Tibial nerve (tissue), 4 donors: ENCODE measurements at places on chromosomes 4 and X. TPM values are rescaled to one million over a fixed set of nuclear protein-coding genes. Genes with fewer than 3 reads are reported as not detected.
A peak's percentile ranks its signal among the peaks of the same experiment; 100 is the strongest.

- no peaks in the 10 kb centered on the region for H3K36me3 ChIP-seq
- no peaks in the 10 kb centered on the region for H3K4me1 ChIP-seq
- H3K4me3 ChIP-seq, result no peak overlapping the region
- DNase-seq, result no peak
- H3K27ac ChIP-seq, result peak overlapping the region; percentile 10
- H3K27me3 ChIP-seq, result no peaks in the 10 kb centered on the region
Observed at GRCh38 chr4:107806196-107806595, 18.5 kb upstream of the SGMS2 start.

DNA sequence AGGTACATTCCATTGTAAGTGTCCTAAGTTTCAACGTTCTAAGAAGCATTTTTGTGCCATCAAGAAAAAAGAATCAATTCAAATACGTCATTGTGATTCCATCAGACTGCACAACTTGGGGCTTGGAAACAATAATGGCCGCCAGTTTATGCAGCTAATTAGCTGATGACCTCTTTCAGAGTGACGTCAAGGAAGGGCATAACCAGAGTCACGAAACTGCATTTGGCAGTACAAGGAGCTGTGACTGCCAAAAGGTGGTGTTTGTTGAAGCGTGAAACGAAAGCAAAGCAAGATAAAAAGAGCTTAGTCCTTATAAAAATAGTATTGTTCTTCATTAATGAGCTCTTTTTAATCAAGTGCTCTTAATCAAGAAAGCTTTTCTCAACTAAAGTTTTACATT lies 81.1 kb upstream of the SH3RF1 start:
- H3K27me3 ChIP-seq, result no peaks in the 10 kb centered on the region
- H3K27ac ChIP-seq, result no peak overlapping the region
- H3K4me1 ChIP-seq, result no peaks in the 10 kb centered on the region
- no peak for DNase-seq
- no peak overlapping the region for H3K4me3 ChIP-seq
- H3K36me3 ChIP-seq, result no peaks in the 10 kb centered on the region

GRCh38 chr4:151313306-151314009 lies 11.9 kb downstream of the SH3D19 start:
- no peak for DNase-seq
- no peaks in the 10 kb centered on the region for H3K36me3 ChIP-seq
- no peak overlapping the region for H3K27ac ChIP-seq
- H3K27me3 ChIP-seq, result no peaks in the 10 kb centered on the region

Gene TEX13C
- not detected for total RNA-seq

Gene CITED1
- total RNA-seq, result 0.84 TPM

Gene UGT2A1
- not detected for total RNA-seq

Gene DIPK2B
- 12.3 TPM for total RNA-seq

DNA sequence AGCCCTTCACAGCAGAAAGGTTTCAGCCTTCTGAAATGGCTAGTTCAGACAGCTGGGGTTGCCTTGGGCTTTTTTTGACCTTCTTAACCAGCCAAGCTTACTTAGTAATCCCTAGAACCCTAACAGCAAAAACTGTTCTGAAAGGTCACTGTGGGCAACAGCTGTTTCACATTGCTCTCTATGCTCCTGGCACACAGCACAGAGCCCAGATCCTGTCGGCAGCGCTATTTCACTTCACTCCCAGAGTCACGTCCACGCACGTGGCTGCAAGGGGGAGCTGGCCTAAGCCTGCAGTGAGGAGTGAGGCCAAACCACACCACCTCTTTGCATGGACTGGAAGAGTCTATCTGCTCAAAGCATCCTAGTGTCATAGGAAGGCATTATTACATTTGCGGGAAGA lies 32.0 kb upstream of the STS start:
- H3K4me3 ChIP-seq, result no peak overlapping the region
- no peaks in the 10 kb centered on the region for H3K4me1 ChIP-seq
- no peak overlapping the region for H3K27ac ChIP-seq
- no peaks in the 10 kb centered on the region for H3K36me3 ChIP-seq
- no peak for DNase-seq

- H3K4me3 ChIP-seq, result no peak overlapping the region
- H3K27ac ChIP-seq, result no peak overlapping the region
- H3K36me3 ChIP-seq, result no peaks in the 10 kb centered on the region
- no peak for DNase-seq
- no peaks in the 10 kb centered on the region for H3K4me1 ChIP-seq
- H3K27me3 ChIP-seq, result no peaks in the 10 kb centered on the region
Observed at GRCh38 chr4:31228068-31228467, 507.9 kb downstream of the PCDH7 start.

Gene OTUD4
- 34.8 TPM for total RNA-seq

Gene GDI1
- total RNA-seq, result 179 TPM

GRCh38 chrX:103733017-103733416 lies 22.3 kb downstream of the TMEM31 start:
- no peak overlapping the region for H3K4me3 ChIP-seq
- H3K27me3 ChIP-seq, result no peaks in the 10 kb centered on the region

Gene ETDC
- total RNA-seq, result not detected

DNA sequence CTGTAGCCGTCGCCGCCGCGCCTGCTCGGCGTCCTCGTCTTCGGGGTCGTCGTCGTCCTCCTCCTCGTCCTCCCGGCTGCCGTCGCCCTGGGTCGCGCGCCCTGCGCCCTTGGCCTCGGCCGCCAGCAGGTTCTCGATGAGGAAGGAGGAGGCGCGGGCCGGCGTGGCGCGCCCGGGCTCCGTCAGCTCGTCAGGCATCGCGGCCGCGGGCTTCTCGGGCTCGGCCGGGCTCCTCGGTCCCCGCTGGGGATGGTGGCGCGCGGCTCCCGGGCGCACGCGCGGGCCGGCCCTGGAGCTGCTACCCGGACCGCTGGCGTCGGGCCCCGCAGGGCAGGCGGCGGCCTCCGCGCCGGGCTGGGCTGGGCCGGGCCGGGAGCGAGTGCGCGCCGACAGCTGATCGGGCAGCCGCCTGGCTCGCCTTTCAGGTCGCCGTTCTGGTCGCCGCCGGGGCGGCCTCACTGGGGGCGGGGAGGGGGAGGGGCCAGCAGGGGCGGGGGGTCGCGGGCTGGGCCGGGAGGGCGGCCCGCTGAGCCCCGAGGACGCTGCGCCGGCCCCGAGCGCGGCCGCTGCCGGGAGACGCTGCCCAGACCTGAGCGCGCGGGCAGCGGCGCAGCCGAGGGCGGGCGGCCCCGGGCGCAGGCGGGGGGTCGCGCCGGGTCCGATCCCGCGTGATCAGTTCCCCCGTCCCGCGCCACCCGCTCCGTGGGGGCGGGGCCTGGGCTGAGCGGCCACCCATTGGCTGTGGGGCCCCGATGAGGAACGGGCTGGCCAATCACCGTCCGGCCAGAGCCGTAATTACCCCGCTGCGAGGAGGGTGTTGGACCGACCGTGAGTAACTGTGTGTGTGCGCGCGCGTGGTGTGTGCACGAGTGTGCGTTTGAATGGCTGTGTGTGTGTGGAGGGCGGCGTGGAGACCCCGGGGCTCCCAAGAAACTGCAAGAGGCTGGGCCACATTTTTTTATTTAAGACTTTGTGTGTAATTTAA lies at the start of gene HMX1:
Gene HMX1 (minus strand): TSS at position 423 of the 985 bp plus-strand sequence. CDS start 225 bp downstream, at position 198.
- DNase-seq, result no peak
- H3K36me3 ChIP-seq, result no peaks in the 10 kb centered on the region
- peaks cover 31% of the 10 kb centered on the region for H3K4me1 ChIP-seq
- H3K27me3 ChIP-seq, result peaks cover 83% of the 10 kb centered on the region

GRCh38 chrX:130393451-130394074 lies 8.1 kb upstream of the GPR119 start:
- no peaks in the 10 kb centered on the region for H3K4me1 ChIP-seq
- no peak overlapping the region for H3K4me3 ChIP-seq
- H3K27ac ChIP-seq, result no peak overlapping the region
- no peaks in the 10 kb centered on the region for H3K36me3 ChIP-seq
- peak; percentile 14 for DNase-seq

DNA sequence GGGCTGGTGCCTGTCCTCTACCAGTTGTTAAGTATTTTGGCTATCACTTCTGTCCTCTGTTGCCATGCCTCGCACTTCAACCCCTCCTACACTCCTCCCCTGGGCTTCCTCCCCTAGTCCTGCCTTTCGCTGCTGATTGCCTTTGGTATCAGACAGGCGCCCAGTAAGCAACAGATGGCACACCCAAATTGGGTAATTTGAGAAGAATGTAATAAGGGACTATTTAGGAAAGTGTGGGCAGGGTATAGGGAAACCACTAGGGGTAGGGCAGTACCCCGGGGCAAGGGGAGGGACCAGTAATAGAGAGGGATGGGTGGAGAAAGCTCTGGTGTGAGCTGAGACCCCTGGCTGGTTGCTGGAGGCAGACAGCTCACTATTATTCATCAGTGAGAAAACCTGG lies 172.7 kb upstream of the USP9X start:
- H3K36me3 ChIP-seq, result no peaks in the 10 kb centered on the region
- H3K27me3 ChIP-seq, result no peaks in the 10 kb centered on the region
- H3K27ac ChIP-seq, result no peak overlapping the region
- no peak overlapping the region for H3K4me3 ChIP-seq
- DNase-seq, result no peak

Gene C4orf54
- total RNA-seq, result not detected

DNA sequence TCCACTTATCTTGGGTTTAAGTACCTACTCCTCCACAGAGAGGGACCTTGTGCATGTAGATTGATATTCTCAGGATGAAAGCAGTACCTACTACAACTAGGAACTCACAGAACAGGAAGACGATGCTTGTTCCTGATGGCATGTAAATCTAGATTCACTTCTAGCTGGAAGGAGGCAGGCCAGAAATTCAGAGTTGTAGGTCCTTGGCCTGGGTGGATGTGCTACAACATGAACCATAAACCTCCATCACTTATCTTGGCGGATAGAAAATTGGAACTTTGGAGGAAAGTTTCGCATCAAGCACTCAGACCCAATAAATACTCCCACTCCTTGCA lies 9.3 kb upstream of the SMIM20 start:
- no peak for DNase-seq
- no peak overlapping the region for H3K4me3 ChIP-seq
- H3K27me3 ChIP-seq, result no peaks in the 10 kb centered on the region
- peaks cover 3% of the 10 kb centered on the region for H3K4me1 ChIP-seq

- peak; percentile 66 for DNase-seq
- no peaks in the 10 kb centered on the region for H3K4me1 ChIP-seq
- no peaks in the 10 kb centered on the region for H3K27me3 ChIP-seq
Observed at GRCh38 chr4:72631296-72631695, 62.3 kb upstream of the ADAMTS3 start.

DNA sequence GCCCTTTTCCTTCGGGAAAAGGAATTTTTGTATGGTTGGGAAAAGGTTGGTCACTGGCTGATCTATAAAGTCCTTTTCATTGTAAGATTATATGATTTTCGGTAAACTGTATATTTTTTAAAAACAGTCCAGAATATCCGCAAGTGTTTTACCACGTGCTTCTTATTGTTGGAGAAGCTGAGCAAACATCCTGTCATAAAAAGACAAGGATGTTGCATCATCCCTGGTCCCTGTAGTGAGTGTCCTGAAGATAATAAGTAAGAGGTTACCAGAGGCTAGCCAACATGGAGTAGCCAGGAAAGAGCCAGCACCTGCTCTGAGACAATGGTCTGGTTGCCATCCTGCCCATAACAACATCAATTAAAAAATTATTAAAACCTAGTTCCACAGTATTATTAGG lies 5.1 kb downstream of the CXCL9 start:
- no peaks in the 10 kb centered on the region for H3K36me3 ChIP-seq
- H3K4me3 ChIP-seq, result no peak overlapping the region
- peak; percentile 16 for DNase-seq
- no peaks in the 10 kb centered on the region for H3K27me3 ChIP-seq
